Panc1 (cell line): ENCODE measurements at places on chromosomes 5 and 9.

GRCh38 chr5:7473668-7474215, 77.8 kb downstream of the ADCY2 start:
- no peak for DNase-seq

- DNase-seq = no peak
These were observed 138.8 kb downstream of the LRRC70 start for GRCh38 chr5:62717301-62717933.

DNA sequence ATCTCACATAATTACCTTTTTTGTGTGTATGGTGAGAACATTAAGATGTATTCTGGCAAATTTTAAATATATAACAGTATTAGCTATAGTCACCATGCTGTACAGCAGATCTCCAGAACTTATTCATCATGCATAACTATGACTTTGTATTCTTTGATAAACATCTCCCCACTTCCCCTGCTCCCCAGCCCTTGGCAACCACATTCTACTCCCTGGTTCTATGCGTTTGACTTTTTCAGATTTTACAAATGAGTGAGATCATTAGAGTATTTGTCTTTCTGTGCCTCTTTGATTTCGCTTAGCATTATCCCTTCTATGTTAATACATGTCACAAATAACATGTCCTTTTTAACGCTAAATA, 49.4 kb downstream of the SMC2 start:
- DNase-seq = no peak

DNA sequence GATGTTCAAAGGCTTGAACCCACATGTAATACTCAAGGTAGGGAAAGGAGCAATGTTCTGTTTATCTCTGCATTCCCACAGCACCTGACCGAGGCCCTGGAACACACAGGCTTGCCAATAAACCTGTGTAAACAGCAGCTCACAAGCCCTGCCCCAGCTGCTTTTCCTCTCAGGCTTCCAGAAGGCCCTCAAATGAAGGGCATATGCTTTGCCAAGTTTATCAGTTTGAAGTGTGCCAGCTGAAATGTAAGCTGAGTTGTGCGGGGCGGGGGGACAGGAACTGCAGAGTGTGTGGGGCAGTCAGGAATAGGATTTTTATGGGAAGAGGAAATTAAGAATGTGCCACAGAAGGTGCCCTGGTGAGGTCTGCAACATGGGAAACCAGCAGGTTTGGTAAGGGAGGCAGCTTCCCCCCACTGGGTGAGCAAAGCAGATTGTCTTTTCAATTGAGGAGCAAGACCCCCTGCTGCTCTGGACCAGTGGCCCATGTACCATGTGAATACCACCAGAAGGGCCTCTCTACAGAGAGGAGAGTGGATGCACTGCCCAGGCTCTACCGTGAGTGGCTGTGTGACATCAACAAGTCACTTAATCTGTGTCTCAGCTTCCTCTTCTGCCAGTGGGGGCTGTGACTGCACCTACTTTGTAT, 194.8 kb downstream of the SPOCK1 start:
- no peak for DNase-seq

- no peak for DNase-seq
These were observed 15.0 kb upstream of the S1PR3 start for GRCh38 chr9:88975966-88976889.

DNA sequence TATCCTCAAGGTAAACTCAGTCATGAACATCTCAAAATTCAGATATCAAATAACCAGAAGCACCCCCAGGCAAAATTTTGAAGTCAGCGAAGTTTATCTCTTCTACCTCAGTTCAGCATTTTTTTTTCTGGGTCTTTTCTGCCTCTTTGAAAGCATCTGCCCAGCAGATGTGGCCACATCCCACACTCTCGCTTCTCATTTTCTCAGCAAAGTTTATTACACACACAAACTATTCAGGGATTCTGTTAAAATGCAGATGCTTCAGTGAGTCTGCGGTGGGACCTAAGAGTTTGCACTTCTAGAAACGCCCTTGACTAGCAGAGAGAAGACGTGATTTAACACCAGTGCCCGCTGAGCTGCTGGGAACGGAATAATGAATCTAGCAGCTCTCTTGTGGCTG, 19.3 kb downstream of the RASEF start:
- no peak for DNase-seq
